CD4-positive, alpha-beta memory T cell (primary cell): ENCODE measurements at places on chromosomes 16 and 17.

GRCh38 chr17:17206124-17206912, at the start of gene PLD6:
Gene PLD6 (minus strand): TSS chr17:17206333. CDS start chr17:17206286, 47 bp downstream.
- peak; percentile 95 for DNase-seq

GRCh38 chr16:19697756-19698318, 20.2 kb downstream of the KNOP1 start:
- no peak for DNase-seq

DNA sequence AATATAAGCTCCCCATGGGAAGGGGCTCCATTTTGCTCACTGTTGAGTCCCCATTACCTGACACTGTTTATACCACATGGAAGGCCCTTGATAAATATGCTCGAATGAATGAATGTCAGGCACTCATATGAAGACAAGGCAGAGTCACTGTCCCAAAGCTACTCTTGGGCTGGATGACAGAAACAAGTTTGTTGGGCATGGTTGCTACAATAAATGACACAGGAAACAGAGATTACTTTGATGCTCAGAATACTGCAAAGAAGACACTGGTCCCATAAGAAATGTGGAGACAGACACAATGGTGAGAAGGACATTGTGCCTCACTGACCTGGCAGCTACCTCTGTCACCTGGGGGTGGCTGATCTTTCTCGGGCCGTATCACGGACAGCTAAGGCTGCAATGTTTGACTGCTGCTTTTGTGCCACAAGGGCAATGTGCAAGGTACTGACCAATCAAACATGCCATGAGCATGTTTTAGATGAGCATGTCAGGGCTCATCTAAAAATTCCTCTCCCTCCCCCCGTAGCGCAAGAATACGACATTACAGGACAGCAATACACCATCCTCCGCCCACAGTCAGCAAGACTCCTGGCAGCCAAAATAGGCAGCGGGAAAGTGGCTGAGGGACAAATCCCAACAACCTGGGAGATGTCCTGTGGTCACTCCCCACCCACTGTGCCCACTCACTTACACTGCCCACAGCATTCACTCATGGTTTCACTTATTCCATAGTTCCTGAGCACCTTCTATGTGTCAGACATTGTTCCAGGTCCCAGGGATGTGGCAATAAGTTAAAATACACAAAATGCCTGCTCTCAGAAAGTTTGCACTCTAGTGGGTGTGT, 5.0 kb downstream of the PIK3R6 start:
- no peak for DNase-seq

GRCh38 chr17:10352893-10353292, 19.9 kb downstream of the MYH13 start:
- no peak for DNase-seq

GRCh38 chr16:84652566-84652965, 4.3 kb downstream of the KLHL36 start:
- DNase-seq = peak; percentile 61

DNA sequence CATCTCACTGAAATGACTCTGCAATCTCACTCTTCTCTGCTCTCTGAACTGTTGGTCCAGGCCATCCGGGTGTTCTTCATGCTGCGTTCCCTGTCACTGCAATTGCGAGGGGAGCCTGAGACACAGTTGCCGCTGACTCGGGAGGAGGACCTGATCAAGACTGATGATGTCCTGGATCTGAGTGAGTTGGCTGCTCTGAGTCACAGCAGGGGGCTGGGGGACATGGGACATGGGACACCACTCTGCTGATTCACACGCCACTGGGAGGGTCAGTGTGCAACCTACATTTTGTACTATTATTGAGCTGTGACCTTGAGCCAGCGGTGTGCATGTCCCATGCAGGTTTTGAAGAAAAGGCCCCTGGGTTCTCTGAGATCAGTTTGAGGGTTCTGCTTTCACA, 116.5 kb downstream of the CLEC16A start:
- no peak for DNase-seq

- DNase-seq = no peak
Measured at GRCh38 chr17:13078591-13079385, 61.0 kb upstream of the ELAC2 start.

GRCh38 chr16:11610121-11610505, 23.4 kb upstream of the LITAF start:
- no peak for DNase-seq

DNA sequence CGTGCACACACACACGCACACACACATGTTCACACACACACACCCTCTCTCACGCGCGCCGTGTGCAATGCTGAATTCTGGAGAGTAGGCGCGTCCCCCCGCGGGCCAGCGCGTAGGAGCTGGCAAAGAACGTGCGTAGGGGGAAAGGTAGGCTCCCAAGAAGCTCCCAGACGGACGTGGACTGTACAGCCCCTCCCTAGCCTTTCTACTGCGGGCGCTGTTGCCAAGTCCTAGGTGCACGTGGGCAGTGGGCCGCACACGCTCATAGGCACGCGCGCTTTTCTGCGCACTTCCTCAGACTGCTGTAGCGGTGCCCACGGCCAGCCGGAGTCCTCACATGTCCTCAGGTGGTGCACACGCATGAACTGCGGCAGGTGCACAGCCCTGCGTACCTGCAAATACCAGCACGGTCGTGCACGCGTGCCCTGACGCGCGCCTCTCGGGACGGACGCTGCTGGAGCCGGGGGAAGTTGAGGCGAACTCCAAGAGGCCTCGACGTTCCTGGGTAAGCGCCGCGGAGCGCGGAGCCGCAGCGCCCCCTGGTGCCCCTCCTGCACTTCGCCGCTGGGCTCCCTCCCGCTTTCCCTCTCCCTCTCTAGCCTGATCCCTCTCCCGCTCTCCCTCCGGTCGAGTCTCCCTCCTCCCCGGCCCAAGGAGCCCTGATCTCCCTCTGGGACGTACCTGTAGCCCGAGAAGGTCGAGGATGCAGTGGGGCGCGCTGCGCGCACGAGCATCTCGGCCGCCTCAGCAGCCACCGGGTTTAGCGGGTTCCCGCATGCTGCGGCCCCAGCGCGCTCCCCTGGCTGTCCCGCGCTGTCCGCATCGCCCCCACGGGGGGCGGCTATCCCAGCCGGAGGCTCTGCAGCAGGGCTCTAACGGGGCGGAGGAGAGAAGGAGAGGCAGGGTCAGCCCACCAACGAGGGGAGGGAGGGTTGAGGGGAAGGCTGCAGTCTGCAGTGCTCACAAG, 749 bp downstream of the GRIN2A start:
- peak; percentile 11 for DNase-seq

- DNase-seq = no peak
Measured at GRCh38 chr17:78924481-78925151, 571 bp downstream of the TIMP2 start.

DNA sequence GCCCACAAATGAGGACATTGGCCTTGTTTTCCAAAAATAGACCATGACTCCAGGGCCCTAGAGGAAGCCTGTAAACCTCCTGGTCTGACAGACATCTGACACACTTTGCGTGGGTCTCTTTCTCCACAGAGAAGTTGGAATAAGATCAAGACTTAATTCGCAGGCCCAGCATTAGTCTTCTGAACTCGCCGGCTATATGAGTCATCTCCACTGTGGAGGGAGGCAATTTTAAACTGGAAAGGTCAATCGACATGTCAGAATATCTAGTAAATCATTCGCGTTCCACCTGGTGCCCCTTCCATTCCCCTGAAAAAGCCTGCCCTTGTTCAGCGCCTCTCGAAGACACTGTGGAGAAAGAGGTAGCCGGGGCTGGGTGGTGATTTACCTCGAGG, 140.1 kb downstream of the CLEC16A start:
- DNase-seq = no peak

- DNase-seq = no peak
Measured at GRCh38 chr16:69108905-69109252, 3.4 kb downstream of the HAS3 start.

DNA sequence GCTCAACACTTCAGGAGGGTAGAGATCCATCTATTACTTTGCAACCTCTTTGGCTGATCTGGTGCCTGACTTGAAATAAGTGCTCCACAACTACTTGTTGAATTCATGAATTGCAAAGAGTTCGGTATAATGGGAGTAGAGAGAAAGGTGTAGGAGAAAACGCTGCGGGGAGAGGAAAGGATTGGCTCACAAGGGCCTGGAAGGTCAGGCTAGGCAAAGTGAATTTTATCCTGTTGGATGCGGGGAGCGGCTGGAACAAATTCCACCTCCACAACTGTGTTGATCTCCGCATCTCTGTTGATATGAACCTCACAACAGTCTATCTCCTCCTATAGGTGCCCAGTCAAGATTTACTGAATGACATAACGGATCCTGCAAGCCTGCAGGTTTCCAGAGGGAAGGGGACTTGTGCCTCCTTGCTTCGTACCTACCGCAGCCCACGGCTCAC, 684 bp downstream of the SLX4 start:
- no peak for DNase-seq

GRCh38 chr17:44556166-44556831, 985 bp upstream of the FZD2 start:
- no peak for DNase-seq

GRCh38 chr16:69443927-69444631, 19.7 kb downstream of the CYB5B start:
- DNase-seq = peak; percentile 66

- no peak for DNase-seq
Measured at GRCh38 chr17:82702231-82702927, 3.9 kb upstream of the RAB40B start.

- DNase-seq = no peak
Measured at GRCh38 chr17:18889658-18890057, 31.7 kb downstream of the PRPSAP2 start.

DNA sequence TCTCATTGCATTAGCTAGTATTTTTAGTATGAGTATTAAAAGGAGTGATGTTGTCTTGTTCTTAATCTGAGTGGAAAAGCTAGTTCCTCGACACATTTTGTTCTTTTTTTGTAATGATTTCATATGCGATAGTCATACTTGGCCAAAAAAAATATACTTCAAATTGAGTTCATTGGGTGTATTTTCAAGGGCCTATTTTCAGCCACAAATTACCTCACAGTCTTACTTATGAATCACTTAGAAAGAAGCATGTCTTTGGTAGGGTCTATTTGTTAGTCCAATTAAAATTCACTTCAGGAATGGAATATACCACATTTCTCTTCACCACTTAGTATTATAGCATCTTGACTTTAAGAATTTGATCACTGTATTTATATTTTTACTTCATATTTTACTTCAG, 337.2 kb downstream of the CDH11 start:
- DNase-seq = no peak

DNA sequence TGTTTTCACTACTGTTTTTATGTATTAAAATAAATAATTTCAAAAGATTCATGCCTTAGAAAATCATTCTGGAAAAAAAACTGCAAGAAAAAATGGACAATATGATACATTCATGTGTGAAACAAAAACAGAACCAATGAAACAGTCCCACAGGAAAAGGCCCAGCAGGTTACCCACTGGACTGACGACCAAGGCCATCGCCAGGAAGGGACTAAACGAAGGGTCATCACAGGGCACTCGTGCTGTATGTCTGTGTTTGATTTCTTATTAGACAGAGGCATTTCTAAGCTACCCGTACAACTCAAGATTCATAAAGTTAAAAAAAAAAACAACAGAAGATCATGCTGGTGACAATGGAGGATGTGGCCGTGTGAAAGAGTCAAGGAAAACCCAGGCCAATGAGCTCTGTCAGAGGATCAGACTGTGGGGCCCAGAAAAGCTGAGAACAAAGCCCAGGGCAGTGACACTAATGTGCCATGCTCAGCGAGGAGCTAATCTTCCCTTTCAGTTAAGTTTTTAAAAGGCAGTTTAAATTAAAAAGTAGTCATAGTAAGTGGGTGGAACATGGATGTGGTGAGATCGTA, 31.8 kb downstream of the NSMCE1 start:
- DNase-seq = no peak

GRCh38 chr17:80566054-80566400, 21.4 kb downstream of the RPTOR start:
- no peak for DNase-seq

DNA sequence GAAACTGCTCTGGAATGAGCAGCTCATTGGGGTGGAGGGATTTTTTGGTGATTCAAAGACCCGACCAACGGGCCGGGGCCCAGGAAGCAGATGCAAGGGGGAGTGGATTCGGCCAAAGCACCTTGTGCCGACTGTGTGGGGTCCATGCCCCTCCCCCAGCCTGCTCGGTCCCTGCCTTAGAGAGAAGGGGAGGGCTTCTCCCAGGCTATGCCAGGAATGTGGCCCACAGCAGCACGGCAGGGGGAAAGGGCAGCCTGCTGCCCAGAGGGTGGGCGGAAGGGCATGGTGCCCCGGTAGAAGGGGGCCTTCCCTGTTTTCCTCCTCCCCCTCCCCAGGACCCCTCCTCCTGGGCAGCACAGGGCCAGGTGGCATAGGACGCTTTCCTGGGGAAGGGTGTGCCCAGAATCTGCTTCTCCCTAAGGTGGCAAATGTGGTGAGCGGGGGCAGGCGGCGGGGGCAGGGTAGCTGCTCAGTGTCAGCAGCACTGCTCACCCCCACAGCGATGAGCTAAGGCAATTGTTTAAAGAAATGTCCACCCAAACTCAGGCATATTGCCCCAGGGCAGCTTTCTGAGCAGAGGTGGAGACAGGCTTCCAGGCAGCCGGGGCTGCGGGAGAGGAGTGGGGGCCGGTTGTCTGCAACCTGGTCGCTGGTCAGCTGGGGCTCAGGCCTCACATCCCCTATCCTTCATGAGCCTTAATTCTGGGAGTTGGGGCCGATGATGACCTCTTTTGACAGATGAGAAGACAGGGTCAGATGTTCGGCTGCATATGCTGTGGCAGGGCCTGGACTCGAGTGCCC, 33.9 kb upstream of the MLKL start:
- no peak for DNase-seq

- no peak for DNase-seq
Measured at GRCh38 chr17:51149163-51149562, 4.2 kb upstream of the NME1 start.

- DNase-seq = no peak
Measured at GRCh38 chr16:85256190-85256739, 144.0 kb upstream of the CIBAR2 start.

- DNase-seq = no peak
Measured at GRCh38 chr17:72470121-72470705, 349.4 kb downstream of the SOX9 start.

DNA sequence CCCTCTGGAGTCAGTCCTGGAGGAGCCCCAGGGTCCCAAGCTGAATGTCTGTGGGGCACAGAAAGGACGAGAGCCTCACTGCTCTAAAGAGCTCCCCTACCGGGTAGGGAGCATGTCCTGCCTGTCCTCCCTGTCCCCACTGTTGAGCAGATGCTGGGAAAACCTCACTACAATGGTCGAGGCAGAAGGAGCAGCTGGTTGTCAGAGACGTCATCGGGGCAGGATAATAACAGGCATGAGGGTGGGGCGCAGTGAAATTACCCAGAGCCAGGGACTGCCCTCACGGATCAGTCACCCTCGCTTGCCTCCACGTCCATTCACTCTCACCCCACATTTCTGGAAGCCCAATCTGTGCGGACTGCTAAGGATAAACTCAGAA, 538 bp downstream of the TM4SF5 start:
- DNase-seq = no peak
